Suppressor macrophage (primary cell): ENCODE measurements at places on chromosomes 2 and 18.

- DNase-seq = no peak
Observed at GRCh38 chr2:45211636-45212035, 202.4 kb upstream of the SIX2 start.

DNA sequence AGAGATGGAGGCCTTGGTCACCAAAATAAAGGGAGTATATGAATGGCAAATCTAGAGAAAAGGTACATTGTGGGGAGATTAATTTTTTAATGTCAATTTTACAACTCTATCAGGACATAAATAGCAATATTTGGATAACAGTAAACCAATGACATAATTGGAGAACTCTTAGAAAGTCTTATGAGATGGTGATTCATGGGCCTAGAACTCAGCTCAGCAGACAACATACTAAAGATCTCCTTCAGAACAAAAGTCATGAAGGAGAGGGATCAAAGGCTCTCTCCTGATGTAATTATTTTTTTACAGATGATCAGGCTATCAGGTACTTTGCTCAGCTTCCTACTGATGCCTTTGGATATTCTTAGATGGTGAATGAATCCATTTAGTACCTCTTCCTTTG is 90.0 kb downstream of the CRACDL start:
- DNase-seq = no peak

DNA sequence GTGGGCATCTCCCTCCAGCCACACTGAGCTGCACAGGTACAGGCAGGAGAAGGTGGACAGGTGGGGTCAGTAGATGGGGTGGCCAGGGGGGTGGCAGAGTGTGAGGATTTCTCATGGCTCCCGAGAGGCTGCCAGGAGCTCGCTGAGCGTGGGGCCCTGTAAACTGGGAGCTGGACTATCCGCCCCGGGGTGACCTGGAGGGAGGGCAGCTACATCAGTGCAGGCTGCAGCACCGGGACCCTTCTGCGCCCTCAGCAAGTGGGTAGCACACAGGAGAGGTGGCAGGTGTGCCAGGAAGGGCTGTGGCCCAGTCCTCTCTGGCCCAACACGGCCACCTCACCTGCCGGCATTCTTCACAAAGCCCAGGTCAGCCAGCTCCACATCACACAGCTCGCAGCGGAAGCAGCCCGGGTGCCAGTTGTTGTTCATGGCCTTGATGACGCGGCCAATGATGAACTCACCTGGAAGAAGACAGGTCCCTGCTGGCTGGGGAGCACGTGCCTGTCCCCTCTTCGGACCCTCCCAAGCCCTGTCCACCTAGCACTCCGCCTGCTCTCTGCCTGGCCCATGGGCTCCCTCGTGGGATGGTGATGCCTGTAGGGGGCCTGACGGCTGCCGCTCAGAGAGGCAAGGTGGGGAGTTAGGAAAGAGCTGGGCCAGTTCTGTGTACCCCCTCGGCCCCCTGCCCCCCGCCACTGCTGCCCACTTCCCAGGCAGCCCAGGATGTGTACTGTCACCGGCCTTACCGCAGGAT is 8.3 kb downstream of the GPR17 start:
- no peak for DNase-seq

GRCh38 chr18:79522451-79523205 is 126.9 kb downstream of the NFATC1 start:
- DNase-seq = no peak

DNA sequence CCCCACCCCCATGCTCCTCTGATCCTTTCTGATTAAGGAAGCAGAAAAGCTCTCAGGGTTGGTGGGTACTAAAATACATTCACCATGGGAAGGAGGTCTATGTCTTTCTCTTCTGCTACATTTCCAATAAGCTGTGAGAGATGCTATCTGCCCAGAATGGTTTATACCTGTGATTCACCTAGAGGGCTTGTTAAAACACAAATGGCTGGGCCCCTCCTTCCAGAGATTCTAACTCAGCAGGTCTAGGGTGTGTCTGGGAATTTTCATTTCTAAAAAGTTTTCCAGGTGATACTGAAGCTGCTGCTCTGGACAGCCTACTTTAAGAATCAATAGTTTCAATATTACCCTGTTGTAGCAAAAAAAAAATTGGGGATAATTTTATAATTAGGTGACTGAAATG is 772.2 kb upstream of the ZEB2 start:
- no peak for DNase-seq

GRCh38 chr2:226838722-226839121 is 2.9 kb downstream of the RHBDD1 start:
- no peak for DNase-seq

DNA sequence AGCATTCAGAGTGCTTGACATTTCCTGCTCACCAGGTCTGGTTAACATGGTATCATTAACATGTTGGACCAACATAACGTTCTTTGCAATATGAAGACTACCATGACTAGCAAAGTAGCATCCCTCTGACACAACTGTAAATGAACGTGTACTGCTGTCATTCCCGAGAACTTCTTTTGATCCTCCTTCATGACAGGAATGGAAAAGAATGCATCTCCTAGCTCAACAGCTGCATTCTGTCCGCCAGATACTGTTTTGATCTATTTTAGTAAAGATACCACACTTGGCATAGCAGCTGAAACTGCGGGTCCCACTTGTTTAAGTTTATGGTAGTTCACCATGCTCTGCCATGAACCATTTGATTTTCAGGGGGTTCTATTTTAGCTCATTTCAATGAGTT is 144.2 kb upstream of the PARD3B start:
- no peak for DNase-seq

DNA sequence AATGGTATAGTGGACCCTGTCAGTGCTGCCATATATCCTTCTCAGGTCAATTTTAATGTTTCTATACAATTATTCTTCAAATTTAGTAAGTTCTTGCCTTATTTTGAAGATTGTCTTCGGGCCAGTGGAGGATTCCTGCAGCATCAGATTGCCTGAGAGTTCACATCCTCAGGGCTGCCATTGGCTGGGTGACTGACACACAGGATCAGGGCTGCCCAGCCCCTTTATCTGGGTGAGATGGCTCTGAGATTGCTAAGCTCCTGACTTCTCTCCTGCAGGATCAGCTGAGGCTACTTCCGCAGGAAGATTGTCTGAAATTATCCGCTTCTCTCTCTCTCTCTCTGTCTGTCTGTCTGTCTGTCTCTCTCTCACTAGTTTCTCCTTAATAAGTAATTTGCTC is 567.4 kb downstream of the TSN start:
- no peak for DNase-seq

GRCh38 chr2:223197046-223197445 is 145.1 kb downstream of the KCNE4 start:
- DNase-seq = no peak

- peak; percentile 79 for DNase-seq
Observed at GRCh38 chr2:69554981-69555380, 88.6 kb downstream of the AAK1 start.

- no peak for DNase-seq
Observed at GRCh38 chr2:240704651-240705050, 13.0 kb downstream of the AQP12A start.

DNA sequence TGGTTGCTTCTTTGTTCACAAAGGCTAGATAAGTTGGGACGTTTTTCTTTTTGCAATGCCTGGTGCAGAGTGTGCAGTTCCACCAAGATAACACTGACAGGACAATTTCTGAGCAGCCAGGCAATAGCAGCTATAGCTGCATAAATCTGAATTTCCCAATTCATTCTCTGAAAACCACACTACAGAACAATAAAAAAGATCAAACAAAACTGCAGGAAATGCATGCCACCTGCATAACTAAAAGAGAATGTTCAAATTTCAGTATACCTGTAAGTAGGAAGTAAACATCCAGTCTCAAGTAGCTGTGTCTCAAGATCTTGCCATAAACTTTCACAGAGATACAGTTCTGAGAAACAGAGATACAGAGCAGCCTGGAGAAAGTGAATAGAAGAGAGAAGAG is 5.3 kb upstream of the KCTD18 start:
- no peak for DNase-seq

DNA sequence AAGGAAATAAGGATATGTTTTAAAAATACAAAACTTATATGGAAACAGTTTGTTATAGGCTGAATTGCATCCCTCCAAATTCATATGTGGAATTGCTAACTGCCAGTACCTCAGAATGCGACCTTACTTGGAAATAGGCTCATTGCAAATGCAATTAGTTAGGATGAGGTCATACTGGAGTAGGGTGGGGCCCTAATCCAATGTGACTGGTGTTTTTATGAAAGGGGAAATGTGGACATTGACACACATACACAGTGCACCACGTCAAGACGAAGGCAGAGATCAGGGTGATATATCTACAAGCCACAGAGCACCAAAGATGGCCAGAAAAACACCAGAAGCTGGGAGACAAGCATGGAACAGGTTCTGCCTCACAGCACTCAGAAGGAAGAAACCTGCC is 494.2 kb downstream of the TSN start:
- DNase-seq = no peak

DNA sequence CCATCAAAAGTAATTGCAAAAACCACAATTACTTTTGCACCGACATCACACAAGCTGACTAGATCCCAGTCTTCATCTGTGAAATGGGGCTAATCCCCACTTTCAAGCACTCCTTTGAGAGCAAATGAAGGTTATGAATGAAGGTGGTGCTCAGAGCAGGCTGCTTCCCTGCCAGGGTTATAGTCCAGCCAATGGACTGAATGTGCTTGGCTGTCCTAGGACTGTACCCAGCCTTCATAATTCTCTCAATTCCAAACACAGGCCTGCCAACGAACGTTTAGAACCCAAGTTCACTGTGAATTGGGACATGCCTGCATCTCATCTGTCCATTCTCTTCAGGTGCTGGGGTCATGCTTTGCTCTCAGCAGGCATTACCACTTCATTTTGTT is 27.8 kb upstream of the ICOS start:
- no peak for DNase-seq

GRCh38 chr2:60746318-60746717 is 9.8 kb upstream of the PAPOLG start:
- DNase-seq = no peak

DNA sequence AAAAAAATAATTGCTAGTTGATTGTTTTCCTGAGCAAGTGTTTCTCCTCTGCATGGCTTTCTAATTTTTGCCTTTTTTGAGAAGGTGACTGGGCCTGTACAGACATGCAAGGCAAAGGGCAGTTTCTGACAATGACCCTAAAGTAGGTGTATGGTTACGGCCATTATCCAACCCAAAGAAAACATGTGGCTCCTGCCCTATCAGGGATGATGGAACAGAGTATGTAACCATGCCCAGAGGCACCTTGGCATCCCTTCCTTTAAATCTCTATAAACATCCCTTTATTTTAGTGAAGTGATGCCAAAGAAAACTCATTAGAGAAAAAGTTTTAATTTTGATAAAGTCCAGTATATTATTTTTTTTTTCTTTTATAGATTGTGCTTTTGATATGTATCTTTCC is 217.5 kb downstream of the LPIN1 start:
- DNase-seq = no peak

GRCh38 chr2:106649306-106649705 is 162.1 kb downstream of the CD8B2 start:
- DNase-seq = no peak

- peak; percentile 46 for DNase-seq
Observed at GRCh38 chr2:98569197-98569793, 39.0 kb downstream of the COA5 start.

- DNase-seq = no peak
Observed at GRCh38 chr2:176152350-176153181, 1.2 kb downstream of the HOXD4 start.

- no peak for DNase-seq
Observed at GRCh38 chr2:159589286-159589685, 27.1 kb downstream of the BAZ2B start.

GRCh38 chr18:37578182-37578678 is 12.6 kb upstream of the CELF4 start:
- no peak for DNase-seq

GRCh38 chr2:196989496-196989895 is 63.0 kb upstream of the PGAP1 start:
- DNase-seq = peak; percentile 32

DNA sequence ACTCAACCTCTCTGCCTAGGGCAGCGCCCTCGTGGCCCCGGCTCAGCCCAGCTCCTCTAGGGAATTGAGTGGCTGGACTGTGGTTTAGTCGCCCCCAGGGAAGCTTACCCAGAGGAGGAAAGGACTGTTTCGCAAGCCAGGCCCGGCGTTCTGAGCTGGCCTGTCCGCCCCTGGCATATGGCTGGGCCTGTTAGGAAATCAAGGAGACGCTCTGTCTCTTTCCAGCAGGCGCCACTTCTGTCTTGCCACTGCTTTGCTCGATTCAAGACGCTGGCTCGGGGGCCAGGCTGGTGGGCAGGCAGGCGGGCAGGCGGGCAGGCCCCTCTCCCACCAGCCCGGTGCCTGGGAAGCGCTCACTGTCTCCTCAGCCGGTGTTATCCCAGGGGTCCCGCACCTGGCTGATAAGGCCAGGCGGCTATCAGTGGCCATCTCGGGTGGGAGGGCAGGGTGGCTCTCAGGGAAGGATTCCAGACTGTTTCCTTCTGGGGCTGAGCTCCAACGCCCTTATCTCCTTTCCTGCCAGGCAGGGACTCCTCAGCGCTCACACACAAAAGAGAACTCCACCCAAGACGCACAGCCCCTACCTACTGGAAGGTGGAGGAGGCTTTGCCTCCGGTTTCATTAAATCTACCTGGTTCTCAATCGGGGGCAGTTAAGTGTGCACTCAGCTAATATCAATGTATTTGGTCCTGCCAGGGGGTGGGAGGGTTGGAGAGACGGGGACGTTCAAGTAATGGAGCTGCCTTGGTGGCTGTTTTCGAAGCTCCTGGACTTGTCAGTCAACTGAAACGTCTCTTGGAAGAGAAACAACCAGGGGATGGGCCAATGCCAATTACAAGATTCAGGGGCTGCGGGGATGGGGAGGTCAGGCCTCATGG is 109.1 kb downstream of the SMAD7 start:
- peak; percentile 96 for DNase-seq

DNA sequence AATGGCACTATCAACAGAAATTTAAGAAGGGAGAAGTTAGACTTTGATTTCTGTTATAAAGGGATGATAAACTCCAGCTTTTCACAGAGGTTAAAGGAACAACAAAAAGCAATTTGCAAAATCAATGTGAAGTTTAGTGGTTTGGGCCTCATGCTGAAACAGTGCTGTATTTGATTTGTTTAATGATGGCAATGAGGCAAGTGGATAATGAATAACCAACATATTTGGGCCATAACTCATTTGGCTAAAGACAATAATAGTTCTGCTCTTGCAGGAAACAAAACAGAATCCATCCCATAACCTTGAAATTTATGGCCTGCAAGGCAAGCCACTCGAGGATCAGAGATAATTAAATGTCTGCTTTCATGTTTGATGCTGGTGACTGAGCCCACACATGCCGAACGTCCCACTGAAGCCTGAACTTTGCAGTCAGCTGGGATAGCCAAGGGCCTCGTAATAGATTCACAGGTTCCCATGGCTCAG is 56.5 kb downstream of the TPGS2 start:
- no peak for DNase-seq

DNA sequence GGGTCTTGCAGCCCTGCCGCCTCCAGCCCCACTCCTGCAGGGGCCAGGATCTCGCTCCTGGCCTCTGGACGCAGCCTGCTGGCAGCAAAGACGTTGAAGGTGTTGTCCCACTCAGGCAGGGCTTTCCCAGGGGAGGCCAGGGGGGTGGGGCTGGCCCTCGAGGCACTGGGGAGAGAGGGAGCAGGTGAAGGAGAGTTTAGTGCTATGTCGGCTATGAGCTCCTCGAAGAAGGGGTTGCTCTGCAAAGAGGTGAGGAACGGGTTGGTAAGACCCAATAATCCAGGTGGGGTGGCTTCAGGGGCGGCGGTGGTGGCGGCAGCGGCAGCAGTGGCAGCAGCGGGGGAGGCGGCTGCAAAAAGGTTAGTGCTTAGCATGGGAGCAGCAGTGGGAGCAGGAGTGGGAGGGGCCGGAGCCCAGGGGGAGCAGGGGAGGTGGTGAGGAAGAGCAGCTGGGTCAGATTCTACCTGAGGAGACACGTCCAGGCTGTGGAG is 9.7 kb upstream of the SFXN5 start:
- DNase-seq = no peak
